ENCODE measurements at places on chromosomes 4 and X.
A peak's percentile ranks its signal among the peaks of the same experiment; 100 is the strongest.

- no peak for DNase-seq
These were observed 42.5 kb upstream of the KCNIP4 start for GRCh38 chr4:21991050-21991449.

DNA sequence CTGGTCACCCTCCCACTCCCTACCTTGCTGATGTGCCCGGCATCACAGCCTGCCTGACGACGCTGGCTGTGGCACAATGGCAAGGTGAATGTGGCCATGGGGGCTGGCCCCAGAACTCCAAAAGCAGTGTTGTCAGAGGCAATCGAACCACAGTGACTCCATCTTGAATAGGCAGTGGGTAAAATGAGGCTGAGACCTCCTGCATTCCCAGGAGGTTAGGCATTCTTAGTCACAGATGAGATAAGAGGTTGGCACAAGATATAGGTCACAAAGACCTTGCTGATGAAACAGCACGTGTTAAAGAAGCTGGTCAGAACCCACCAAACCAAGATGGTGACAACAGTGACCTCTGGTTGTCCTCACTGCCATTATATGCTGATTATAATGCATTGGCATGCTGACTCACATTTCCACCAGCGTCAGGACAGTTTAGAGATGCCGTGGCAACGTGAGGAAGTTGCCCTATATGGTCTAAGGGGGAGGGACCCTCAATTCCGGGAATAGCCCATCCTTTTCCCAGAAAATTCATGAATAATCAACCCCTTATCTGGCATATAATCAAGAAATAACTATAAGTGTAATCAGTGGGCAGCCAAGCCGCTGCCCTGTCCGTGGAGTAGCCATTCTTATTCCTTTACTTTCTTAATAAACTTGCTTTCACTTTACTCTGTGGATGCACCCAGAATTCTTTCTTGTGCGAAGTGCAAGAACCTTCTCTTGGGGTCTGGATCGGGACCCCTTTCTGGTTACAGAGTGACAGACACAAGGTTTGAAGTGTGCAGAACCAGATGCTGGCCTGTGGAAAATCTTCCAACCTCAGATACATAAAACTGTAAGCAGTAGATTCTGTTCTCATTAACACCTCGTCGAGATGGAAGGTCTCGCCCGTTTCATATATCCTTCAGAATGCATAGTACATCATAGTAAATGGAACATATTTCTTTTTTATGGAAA lies 26.8 kb upstream of the CLDN24 start:
- DNase-seq = peak; percentile 41

DNA sequence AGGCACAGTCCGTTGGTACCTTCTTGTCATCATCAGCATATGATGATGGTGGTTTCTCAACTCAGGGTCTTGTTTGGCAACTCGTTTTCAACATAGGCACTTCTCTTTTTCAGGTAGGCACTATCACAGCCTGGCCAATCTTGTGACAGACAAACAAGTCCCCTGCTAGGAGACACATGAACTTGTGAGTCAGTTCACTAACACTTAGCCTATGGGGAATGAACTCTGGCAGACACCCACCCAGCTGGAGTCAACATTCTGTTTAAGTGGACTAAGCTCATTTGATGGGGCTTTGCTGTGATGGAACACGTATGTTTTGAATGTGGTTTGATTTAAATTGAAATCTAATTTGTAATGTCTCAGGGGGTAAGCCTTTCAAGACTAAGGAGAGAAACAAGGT lies 100.7 kb upstream of the MAMLD1 start:
- no peak for DNase-seq

DNA sequence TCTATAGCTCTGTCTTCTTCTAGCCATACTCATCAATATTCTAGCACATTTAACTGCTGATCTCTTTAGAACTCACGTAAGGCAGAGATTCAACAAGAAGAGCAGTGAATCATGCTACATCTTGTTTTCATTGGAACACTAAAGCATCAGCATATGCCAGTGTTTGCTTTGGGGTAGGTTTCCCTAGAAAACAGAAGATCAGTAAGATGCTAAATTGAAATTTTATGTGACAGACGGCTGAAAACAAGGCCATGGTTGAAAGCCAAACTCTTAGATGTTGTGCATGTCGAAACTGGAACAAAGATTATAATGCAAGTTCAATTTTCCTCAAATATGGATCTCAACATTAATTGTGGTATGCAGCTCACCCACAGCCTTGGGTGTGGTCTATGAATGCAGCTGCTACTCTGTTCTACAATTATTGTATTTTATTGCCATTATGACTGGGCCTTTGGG lies 107.6 kb downstream of the PDLIM5 start:
- DNase-seq = no peak

DNA sequence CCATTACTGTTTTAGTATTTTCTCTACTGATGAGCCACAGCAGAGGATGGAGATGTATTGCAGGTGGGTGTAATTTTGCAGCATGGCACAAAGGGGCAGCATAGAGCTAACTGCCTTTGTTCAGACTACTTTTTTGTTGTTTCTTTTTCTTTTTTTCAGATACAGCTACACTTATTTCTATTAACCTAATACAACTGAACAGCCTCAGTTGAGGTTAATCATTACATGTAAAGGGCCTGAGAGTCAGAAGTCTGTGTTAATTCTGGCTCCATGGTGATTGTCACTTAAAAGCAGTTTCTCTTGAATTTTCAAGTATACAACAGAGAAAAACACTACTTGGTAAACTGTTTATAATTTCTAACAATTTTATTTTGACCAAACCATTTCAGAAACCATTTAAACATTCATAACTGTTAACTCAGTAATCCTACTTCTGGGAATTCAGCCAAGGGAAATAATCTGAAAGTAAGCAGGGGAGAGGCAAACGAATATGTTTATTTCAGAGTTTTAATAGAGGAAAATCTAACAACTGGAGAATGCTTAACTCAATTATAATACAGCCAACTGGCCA lies 13.9 kb upstream of the PPEF2 start:
- no peak for DNase-seq

DNA sequence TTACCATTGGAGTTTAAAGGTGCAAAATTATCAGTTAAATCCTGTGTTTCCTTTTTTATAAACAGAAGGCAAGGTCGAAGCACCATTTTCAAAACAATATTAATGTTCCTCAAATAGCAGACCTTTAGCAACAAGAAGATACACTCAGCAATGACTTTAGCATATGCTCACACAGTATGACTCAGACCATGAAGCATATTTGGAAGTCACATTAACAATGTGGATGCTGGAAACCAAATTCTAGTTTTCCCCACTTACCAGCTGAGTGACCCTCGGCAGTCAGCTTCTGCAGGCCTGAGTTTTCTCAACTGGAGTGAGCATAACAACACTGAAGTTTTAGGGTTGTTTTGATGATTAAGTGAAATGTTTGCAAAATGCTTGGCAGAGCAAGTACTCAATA lies 130.5 kb downstream of the ANK2 start:
- no peak for DNase-seq

GRCh38 chr4:168519576-168519975 lies 22.7 kb downstream of the PALLD start:
- DNase-seq = no peak

DNA sequence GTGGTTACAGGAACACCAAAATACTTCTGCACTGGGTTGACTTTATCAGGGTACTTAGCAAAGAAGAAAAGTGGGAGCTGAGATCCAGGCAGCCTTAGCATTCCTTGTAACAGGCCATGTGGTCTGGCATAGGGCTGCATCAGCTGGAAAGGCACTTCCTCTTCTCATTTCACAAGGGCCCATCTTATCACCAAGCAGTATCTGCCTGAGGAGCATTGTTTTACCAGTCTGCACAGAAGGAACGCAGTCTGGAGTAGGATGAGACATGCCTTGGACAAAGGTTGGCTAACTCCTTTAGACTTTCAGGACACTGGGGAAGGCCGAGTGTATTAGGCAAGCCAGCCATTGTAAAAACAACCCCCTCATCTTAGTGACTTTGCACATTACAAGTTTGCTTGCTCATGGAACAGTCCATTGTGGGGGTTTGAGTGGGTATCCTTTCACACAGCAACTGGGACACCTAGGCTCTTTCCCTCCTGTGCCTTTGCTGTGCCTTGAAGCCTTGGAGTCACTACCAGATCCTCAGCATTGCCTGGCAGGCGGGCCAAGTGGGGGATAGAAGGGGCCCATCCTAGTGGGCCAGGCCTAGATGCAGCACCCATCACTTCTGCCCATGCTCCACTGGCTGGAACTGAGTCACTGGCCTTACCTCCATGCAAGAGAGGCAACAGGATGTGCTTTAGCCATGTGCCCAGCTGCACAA lies 4.6 kb downstream of the SUV39H1 start:
- no peak for DNase-seq

GRCh38 chr4:135838889-135839288 lies 1637.3 kb upstream of the PABPC4L start:
- no peak for DNase-seq

DNA sequence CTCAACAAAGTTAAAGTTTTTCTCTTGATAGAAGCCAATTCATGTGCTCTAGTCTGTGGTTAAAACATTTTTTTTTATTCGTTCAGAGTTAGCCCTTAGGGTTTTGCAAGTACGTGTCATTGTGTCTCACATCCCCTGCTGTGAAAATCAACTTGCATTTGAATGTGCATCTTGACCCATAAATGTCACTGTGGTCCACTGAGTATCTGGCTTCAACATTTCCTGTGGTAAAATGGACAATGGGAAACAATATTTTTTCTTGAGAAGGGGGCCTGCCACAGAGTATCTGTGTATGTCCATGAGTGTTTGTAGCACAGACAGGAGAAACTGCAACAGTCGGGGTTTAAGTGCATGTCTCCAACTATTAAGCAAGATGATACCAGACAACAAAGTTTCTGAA lies 554.8 kb upstream of the TENM3 start:
- DNase-seq = no peak

GRCh38 chr4:94447754-94448411 lies 3.9 kb upstream of the PDLIM5 start:
- no peak for DNase-seq

DNA sequence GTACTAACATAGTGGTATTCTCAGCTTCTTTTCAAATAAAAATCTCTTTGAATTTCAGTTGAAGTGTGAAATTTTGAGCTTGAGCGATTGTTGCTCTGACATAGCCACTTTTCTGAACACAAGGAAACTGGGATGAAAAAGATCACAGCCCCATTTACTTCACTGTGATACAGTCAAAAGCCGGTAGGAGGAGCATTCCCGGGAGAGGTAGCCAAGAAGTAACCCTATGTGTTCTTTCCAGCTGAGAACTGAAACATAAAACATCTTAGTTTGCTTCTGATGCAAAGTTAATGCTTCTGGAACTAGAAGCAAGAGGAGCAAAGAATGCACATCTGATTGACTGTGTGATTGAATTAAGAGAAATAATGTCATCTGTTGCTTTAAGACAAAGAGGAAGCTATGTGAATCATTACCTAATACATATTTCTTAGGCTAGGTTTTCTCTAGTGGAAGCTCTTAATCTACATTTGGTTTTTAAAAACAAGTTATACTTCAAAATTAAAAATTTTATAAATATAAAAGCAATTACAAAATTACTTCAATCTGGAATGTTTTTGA lies 88.3 kb upstream of the UNC5C start:
- no peak for DNase-seq

- no peak for DNase-seq
These were observed 694.8 kb upstream of the INTU start for GRCh38 chr4:126937846-126938422.

DNA sequence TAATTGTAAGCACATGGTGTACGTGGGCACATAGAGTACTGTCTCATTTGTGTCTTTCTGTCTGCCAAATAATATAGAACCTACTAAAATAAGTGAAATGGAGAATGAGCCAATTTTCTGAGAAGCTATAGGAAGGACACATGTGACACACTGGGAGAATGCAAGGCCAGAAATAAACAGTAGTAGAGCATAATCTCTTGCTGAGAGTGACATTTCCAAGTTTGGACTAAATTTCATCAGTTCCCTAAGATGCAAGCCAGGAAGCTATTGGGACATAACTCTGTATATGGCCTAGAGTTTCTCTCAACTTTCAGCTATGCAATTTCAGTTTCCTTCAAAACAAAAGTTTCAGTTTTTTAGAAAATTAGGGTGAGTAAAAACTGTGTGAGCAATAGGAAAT lies 638.7 kb downstream of the PCDH18 start:
- no peak for DNase-seq

DNA sequence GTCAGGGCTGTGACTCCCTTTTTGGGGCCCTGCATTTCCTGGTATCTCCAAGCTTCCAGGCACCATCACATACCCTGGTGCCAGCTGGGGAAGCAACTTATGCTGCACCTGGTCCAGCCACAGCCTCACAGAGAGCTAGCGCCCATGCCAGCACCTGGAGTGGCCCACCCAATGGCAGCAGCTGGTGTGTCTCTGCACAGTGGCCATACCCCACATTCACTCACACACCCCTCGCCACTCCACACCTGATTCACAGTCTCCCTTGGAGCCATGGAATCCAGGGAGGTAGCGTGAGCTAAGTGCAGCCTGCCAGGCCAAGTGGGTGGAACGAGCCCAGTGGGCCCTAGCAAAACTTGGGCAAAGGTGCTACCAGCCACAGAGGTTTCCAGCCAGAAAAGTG lies 56.8 kb downstream of the COX18 start:
- DNase-seq = no peak

GRCh38 chr4:185830263-185830994 lies 18.4 kb upstream of the SORBS2 start:
- no peak for DNase-seq

DNA sequence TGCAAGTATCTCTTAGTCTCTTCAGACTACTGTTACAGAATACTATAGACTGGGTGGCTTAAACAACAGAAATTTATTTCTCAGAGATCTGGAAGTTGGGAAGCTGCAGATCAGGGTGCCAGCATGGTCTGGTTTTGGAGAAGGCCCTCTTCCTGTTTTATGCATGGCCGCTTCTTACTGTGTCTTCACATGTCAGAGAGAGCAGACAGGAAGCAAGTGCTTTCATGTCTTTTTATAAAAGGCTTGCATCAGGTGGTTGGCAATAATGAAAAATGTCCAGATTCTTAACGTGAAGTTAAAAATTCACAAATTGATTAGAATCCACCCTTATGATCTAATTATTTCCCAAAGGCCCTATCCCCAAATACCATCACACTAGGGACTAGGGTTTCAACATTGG lies 284.9 kb downstream of the RPA4 start:
- no peak for DNase-seq

- DNase-seq = no peak
These were observed 257.8 kb downstream of the FBXW7 start for GRCh38 chr4:152278172-152278504.
